Body of pancreas (tissue), 4 donors: ENCODE measurements at places on chromosomes 1 and 21. TPM values are rescaled to one million over a fixed set of nuclear protein-coding genes. Genes with fewer than 3 reads are reported as not detected.
A peak's percentile ranks its signal among the peaks of the same experiment; 100 is the strongest.

- no peak for DNase-seq
Measured at GRCh38 chr21:28793043-28793442, 199.6 kb downstream of the LTN1 start.

- no peak for DNase-seq
Measured at GRCh38 chr1:240591078-240591477, 20.9 kb downstream of the GREM2 start.

DNA sequence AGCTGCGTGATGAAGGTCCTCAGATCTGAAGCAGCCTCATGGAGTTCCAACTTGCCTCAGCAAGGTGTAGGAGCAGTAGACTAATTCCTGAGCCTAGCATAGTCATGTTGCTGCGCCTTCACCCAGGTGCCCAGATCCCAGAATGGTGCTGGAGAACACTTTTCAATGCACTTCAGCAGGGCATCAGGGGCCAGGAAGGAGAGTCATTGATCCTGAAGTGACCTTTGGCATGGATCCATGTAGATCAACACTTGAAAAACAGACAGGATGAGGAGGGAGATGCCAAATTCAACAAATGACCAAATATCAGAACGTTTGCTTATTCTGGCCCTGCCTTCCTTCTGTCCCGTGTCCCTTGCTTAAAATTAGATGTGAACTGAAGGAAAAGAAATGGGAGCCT, 91.9 kb downstream of the LEPR start:
- DNase-seq: peak; percentile 38

DNA sequence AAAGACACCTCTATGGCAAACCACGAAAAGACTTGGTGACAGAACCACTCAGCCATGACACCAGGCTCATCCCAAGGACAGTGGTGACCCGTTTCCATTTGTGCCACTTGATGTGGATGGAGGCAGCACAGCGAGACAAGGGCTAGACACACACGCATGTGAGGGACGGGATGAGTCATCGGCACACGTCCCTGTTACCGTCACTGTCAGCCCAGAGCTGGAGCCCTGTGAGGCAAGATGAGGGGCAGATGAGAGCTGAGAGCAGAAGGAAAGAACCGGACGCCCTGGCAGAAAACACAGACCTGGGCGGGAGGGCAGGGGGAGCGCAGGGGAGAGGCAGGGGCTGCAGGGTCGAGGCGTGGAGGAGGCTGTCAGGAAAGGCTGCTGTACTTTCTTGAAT, 57.8 kb downstream of the SIK1 start:
- DNase-seq: no peak

DNA sequence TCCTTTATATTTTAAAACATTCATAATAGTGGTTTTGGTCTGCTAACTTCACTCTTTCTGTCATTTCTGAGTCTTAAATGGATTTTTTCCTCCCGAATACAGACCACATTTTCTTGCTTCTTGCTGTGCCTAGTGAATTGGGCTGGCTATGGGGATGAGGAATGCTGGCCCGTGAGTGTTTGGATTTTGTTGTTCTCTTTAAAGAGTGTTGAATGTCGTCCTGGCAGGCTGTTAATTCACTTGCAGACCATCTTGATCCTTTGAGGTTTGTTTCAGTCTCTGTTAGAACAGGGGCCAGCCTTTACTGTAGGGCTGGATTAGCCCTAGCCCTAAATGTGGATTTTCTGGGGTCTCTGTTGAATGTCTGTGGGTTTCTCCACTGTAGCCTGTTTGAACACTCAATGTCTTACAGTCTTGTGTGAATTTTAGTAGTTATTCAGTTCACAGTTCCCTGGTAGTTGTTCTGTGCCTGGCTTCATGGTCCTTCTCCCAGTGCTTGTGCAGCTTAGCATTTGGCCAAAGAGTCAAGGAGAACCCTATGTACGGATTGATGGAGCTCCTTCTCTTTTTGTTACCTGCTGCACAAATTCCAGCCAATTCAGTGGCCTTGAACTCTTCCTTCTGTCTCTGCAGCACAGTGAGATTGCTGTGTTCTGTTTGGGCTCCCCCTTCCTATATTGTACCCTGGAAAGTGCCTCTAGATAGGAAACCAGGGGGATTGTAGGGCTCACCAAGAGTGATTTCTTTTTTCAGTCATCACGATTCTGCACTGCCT, 95.7 kb downstream of the DYRK1A start:
- DNase-seq: no peak

GRCh38 chr1:204250428-204251030, 36.7 kb upstream of the GOLT1A start:
- DNase-seq: no peak

DNA sequence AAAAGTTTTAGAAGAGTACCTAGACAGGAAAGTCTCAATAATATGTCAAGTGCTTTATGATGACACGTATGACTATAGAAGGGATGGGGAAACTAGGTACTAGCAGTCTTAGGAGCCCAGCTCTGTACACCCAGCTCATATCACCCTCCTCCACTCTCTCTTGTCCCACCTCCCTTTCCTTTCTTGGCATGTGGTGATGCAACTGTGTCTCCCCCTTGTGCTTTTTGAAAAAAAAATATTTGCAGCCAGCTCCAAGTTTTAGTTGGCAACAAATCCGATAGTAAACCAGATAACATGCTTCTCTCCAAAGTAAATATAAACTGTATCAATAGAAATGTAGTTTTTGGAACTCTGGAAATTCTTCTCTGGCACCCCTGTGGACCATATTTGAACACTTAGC, 280.7 kb downstream of the PDE4B start:
- no peak for DNase-seq

GRCh38 chr1:206804156-206804737, 32.0 kb upstream of the IL10 start:
- DNase-seq: no peak

- DNase-seq: peak; percentile 27
Measured at GRCh38 chr1:155198547-155198906, 9.2 kb downstream of the THBS3 start.

DNA sequence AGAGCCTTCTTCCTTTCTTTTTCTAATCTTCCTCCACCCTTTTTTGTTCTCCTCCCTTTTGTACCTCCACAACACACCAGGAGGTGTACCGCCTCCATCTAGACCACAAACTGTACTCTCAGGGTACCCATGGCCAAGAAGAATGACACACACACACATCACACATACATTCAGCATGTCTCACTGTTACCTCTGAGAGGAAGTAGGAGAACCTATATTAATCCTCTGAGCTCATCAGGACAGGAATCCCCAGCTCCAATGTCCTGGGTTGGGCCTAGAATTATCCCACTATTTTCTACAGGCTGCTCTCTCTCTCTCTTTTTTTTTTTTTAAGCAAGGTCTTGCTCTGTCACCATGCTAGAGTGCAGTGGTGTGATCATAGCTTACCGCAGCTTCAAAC, 36.7 kb downstream of the ATP2B4 start:
- DNase-seq: no peak

- DNase-seq: no peak
Measured at GRCh38 chr1:67274623-67275325, 32.9 kb upstream of the IL12RB2 start.

DNA sequence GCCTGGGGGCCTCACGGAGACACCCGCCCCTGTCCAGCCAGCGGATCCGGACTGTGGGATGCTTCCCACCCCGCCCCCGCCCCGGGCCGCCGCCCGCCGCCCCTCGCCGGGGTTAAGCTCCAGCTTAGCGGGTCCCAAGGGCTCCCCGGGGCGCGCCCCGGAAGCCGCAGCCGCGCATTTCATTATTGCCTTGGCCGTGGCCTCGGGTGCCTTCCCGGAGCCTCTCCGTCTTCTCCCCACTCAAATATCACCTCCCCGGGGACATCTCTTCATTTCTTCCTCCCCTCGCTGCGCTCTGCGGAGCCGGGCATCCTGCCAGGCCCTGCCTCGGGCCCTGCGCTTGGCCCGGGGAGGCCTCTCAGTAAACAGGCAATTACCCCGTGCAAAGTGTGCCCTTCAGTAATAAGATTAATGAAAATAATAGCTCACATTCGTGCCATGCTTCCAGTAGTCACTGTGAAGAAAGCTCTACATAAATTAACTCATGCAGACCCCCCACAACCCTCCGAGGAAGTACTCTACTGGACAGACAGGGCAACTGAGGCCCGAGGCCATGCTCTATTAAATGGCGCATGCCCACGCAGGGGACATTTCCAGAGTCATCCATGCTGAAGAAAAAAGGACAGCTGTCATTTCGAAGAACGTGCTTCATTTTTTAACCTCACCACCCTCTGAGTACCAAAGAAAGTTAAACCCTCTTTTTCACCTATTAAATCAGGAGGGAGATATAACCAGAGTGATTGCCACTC, 49.9 kb upstream of the LAPTM5 start:
- peak; percentile 49 for DNase-seq

GRCh38 chr1:165143437-165144065, 213.0 kb downstream of the LMX1A start:
- DNase-seq: peak; percentile 12

Gene OR6K3
- total RNA-seq: not detected

Gene SPAG17
- total RNA-seq: 1.6 TPM

Gene LMX1A
- not detected for total RNA-seq

Gene P3R3URF
- not detected for total RNA-seq

Gene FCRL1
- not detected for total RNA-seq

Gene TRIM33
- total RNA-seq: 27.5 TPM
